ENCODE measurements at places on chromosomes 1 and 21.

GRCh38 chr1:168865850-168866620 lies 137.0 kb upstream of the DPT start:
- no peak for DNase-seq

DNA sequence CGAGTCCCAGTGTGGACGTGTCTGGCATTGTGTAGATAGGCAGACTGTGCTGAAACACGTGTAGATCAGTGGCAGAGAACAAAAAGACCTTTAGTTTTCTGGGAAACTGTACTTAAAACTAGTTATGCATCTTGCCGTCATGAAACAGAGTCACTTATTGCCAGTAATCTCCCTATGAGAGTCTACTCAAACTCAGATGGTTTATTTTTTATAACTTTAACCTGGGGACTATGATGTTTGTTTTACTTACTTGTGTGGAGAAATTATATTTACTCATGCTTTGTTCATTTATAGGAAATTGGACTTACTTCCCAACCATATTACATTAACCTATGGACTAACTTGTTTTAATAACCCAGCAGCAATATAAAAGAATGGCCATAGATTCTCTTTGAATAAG lies 54.1 kb upstream of the ABCG1 start:
- DNase-seq: no peak

DNA sequence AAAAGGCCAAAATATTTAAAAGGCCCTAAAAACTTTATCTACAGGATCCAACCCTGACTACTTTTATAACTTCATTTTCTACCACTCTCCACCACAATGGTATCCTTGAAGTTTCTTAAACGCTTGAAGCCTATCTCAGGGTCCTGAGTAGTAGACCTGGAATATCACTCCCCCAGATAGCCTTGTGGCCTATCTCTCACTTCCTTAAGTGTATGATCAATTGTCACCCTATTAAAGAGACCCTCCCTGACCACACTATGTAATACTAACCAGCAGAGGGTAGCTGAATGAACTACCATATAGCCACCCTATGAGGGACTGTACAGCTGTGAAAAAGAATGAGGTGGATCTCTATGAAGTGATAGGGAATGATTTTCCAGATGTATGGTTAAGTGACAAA lies 5.6 kb downstream of the CD58 start:
- no peak for DNase-seq

DNA sequence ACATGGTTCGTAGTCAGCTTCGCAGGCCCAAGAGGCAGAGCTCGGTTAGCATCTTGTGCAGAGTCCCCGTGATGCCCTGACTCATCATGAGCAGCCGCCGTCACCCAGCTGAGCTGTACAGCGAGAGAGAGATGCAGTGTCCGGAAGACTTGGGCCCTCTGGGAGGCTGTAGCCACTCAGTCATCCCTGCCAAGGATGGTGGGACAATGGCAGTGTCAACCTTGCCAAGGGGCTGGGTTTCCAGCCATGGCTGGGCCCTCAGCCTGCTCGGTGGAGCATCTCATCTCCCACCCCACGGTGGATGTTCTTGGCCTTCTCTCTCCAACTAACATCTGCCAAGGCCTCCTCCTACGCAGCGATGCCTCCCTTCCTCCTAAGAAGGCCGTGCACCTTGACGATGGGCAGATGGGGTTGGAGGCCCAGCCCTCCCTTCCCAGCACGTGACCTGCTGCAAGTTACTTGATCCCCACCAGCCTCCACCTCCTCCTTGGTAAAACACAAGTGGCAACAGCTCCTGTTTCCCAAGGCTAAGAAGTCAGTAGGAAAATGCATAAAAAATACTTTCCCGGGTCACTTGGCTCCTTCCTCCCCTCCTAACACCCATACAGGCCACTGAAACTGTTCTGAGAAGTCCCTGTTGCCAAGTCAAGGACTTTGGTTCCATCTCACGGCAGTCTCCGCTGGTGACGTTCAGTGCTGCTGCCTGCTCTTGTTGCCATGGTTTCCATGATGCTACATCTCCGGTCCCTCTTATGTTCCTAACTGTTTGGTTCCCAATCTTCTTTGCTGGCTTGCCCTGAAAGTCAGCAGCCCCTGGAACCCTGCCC lies 384.7 kb upstream of the VAMP3 start:
- DNase-seq: no peak

DNA sequence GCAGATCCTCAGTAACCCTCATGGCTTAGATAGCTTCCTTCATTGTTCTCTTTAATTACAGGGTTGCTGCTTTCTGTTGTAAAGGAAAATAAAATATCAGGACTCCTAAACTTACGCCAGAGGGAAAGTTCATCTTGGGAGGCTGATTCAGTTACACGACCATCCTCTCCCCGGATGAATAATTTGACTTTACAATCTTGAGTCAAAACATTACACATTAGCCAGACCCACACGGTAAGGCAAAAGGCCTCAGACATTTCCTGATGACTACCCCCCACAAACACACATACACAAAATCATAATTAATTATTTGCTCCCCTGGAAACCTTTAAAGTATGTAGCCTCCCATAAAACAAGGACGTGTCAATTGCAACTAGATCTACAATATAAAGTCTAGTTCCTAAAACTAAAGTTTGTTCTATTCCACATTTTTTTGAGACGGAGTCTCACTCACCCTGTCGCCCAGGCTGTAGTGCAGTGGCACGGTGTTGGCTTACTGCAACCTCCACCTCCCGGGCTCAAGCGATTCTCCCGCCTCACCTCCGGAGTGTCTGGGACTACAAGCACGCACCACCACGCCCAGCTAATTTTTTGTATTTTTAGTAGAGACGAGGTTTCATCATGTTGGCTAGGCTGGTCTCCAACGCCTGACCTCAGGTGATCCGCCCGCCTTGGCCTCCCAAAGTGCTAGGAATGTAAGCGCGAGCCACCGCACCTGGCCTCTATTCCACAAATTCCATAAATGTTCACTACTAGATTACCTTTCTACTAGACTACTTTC lies 830 bp upstream of the PRDX1 start:
- DNase-seq: no peak

DNA sequence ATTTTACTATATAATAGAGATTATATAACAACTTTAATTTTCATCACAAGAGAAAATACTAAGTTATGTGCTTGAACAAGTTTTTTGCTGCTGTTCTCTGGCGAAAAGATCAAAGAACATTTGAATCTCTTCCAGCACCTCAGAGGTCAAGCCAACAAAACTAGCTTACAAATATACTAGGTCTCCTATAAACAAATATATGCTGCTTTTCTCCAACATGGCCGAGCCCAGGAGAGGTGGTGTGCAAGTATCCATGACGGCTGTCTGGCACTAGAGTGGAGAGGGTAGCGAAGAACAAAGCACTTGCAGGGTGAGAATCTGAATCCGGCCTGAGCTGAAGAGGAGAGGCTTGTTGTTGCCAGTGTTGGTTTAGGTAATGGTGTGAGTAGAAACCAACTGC lies 7.5 kb upstream of the FMO3 start:
- DNase-seq: no peak

DNA sequence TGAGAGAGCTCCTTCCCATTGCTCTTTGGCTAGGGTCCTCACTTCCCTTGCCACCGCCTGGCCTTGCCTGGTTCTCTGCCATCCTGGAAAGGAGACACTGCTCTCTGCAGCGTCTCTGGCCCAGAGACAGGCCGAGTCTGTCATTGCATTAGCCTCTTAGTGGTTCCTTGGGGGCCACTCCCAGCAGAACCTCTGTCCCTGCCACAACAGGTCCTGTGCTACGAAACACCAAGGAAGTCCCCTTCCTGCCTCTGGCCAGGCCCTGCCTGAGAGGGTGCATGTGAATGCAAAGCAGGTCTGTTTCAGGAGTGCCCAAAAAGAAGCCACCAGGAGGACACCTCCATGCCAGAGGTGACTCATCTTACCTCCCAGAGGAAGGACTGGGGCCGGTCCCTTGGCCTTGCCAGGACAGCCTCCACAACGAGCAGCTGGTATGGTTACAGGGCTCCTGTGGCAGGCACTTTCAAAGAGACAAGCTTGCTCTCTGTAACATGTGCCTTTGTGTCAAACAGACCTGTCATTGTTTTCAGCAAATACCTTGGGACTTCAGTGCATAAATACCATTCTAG lies 59.6 kb downstream of the VPS26C start:
- no peak for DNase-seq

DNA sequence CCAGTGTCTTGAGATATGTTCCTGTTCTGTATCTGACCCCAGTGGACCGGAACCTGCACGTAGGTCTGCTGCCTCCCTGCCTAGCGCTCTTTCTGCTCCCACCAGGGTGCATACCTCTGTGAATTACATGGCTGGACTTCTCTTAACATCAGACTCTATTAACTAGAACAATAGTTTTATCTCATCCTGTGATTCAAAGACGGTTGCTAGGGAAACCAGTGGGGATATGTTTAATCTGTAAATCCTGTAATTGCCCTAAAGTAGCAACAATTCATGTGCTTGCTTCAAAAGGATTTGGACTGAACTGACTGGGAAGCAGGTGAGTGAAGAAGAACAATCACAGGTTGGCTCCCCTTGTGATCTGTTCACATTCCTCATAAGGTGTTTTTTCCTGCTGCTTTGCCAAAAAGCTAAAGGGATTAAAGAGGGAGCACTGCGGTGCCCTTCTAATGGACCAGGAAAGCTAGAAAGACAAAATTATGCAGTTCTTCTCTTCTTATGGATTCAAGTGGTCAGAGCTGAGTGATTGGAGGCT lies 52.7 kb upstream of the DIRAS3 start:
- no peak for DNase-seq

GRCh38 chr1:212597487-212597886 lies 11.1 kb upstream of the ATF3 start:
- no peak for DNase-seq

DNA sequence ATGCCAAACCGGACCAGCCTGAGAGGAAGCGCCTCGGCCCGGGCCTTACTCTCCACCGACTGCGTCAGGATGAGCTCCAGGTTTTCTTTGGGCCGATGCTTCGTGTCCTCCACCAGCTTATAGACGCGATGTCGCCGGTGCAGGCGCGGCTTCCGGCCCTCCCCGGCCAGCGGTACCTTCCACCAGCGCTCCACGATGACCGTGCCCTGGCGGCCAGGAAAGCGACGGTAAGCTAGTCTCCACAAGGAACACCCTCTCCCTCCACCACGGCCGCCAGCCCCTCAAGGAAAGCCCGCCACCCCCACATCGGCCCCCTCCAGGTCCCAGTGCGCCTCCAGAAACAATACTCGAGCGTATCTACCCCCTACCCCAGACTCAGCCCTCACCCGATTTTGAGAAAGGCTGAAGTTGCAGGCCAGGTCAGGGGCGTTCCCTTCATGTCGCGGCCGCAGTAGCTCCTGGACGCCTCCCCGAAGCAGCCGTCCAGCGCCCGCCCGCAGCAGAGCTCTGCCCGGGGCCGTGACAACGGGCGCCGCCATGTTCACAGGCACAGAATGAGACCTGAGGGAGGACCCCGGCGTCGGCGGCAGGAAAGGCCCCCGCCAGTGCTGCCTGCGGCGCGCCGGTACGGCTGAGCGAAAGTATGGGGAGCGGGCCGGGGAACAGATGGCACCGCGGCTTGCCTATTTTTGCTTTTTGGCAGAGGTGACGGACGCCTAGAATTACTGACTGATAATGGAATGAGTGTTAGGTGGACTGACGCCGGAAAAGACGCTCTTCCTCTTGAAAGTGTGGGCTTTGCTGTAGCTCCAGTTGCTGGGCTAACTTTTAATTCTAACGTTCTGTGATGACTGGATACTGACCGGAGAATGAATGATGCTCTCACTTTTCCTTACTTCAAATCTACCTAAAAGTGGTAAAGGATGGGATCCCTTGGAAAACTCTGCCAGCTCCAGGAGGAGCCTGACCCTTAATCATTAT lies at the start of gene MRPL9:
TSS of gene MRPL9 (minus strand) at position 556 of the 981 bp plus-strand sequence. CDS start at position 539, 17 bp downstream.
- peak; percentile 53 for DNase-seq

DNA sequence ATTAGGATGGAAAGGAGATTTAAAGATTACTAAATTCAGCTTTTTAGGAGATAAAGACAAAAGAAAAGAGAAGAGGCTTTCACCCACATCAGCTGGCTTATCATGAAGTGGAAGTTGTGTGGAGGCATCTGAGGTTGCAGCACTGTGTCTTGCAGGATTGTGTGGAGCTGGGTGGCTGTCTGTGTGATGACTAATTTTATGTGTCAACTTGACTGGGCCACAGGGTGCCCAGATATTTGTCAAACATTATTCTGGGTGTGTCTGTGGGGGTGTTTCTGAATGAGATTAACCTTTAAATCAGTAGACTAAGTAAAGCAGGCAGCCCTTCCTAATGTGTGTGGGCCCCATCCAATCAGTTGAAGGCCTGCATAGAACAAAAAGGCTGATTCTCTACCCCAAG lies 3.9 kb downstream of the KCNA10 start:
- DNase-seq: no peak

GRCh38 chr1:100321506-100321905 lies 30.8 kb upstream of the CDC14A start:
- no peak for DNase-seq

- no peak for DNase-seq
Measured at GRCh38 chr1:232657426-232658005, 27.6 kb upstream of the SIPA1L2 start.

DNA sequence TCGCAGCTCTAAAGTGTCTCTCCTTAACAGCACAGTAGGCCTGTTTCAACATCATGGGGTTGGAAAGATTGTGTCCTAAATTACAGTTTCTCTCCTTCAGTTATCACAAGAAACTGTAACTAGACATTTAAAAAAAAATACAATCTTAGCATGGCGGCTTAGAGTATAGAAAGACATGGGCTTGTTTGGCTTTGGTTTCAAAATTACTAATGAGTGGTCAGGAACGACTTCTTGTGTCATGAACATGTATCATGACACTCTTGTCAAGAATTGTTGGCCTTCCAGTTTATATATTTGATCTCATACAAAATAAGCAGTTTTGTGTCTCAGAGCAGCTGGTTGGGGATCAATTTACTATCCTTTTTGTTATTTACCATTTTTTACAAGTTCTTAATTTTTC lies 2.1 kb downstream of the GJA8 start:
- DNase-seq: no peak

DNA sequence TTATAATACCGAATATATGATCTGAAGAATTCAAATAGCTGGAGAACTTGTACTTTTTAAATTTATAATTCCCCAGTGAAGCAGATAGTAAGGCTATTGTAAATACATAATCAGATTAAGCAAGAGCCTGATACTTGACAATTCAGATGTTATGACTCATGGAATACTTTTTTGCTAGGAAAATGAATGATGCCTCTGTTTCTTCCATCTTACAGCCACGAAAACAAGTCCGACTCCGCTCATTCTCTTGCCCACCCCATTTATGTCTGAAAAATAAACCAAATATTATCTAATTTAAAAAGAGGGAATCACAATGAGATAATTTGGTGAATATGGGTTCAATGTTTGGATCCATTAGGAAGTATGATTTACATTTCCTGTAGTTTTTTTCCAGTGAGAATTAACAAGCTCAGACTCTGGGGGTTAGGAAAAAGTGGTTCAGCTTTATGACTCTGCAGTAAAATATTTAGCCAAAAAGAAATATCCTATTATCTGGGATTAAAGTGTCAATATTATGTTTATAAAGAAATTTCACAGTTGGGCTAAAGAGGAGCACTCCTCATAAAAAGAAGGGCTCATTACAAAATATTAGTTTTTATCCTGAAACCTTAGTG lies 50.4 kb upstream of the DAB1 start:
- DNase-seq: no peak

GRCh38 chr1:192485692-192486436 lies 89.7 kb upstream of the RGS1 start:
- peak; percentile 7 for DNase-seq

All from AML-193 (cell line).